NK-92 treated with Interleukin-12 subunit alpha and Interleukin-12 subunit beta, amount 100 ng/mL, for 24 hours (cell line): ENCODE measurements at places on chromosomes 1 and 21.

DNA sequence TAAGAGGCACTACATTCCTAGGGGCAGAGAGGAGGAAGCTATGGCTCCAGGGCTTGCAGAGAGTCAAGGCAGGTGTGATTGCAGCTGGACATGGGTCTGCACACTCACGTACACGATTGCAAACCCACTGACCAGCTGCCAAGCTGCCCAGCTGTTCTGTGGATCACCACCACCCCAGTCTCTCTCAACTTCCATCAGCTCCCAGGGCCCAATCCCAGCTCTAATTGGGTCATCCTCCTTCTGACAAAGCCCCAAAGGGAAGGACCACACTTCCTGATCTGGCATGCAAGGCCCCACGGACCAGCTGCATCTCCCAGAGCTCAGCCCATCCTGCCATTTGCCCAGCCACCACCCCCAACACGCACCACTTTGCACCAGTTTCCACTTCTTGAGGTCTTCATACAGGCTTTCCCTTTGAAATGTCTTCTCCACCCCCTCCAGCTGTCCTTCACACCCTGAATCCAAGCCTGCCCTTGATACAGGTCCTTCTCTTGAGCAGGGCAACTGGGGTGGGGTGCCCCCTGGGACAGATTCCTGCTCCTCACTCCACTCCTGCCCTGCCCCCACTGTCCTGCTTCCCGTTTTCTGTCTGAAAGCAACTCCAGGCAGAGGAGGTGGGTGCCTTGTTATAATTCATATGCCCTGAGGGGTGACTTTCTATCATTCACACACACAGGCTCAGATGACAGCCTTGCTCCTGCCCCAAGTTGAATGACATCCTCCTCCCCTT is 179.4 kb upstream of the EDN2 start:
- no peak for DNase-seq

- no peak for DNase-seq
Observed at GRCh38 chr1:214377886-214378285, 96.9 kb downstream of the SMYD2 start.

DNA sequence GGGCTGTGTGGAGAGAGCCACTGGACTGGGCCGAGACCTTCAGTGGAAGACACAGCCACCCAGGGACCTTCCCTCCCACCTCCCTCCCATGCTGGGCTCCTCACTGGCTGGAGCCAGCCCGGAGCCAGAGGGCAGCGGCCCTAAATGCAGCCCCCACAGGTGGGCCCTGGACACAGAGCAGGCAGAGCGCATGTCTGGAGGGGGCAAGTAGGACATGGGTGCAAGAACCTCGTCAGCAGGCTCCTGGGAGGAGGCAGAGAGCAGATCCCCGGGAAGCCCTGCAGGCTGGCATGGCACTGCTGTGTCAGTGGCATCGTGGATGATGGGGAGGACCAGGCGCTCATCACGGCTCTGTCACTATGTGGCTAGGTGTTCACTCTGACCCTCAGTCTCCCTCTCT is 45.7 kb downstream of the DMRTB1 start:
- no peak for DNase-seq

- DNase-seq, result no peak
Observed at GRCh38 chr21:44359396-44359795, 6.0 kb downstream of the TRPM2 start.
